ENCODE measurements at places on chromosomes 7 and 10.

DNA sequence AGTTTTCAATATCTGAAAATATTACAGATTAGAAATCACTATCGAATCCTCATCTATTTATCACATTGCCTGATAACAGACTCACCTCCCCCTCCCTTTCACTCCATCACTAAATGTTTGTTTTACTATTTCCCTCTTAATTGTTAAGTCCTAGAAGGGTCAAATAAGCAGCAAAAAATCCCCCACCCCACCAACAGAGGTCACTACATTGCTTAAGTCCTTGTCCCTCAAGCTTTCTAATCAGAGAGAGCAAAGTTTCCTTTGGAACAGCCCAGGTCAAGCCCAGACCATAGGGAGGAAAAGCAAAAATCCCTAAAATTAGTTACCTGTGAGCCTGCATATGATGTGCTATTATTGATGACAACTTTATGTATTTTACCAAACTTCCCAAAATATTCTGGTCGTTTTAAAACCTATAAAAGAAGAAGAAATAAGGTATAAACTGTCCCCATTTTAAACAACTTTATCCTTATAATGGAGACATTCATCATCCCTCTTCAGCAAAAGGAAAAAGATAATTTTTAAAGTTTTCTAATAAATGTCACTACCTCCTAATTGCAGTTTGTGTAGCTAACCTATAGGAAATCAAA lies 95.0 kb downstream of the CNOT4 start:
- DNase-seq = no peak

GRCh38 chr7:27083646-27084045 lies 12.2 kb downstream of the HOXA1 start:
- peak; percentile 18 for DNase-seq

DNA sequence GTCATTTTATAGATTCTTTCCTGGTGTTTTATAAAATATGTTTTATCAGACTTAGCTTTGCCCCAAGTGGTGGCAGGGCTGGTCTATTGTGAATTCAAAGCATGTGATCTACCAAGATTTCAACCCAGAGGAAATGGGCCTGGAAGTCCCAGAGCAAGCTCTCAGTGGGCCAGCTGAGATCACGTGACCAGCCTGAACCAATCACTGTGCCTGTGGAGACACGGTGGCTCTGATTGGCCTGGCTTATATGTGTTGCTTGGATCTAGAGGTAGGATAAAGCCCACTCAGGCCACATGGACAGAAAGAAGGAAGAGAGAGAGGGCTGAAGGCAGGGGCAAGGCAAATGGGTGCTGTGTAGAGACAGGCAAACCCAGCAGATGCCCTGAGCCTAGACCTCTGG lies 65.5 kb upstream of the GATA3 start:
- no peak for DNase-seq

DNA sequence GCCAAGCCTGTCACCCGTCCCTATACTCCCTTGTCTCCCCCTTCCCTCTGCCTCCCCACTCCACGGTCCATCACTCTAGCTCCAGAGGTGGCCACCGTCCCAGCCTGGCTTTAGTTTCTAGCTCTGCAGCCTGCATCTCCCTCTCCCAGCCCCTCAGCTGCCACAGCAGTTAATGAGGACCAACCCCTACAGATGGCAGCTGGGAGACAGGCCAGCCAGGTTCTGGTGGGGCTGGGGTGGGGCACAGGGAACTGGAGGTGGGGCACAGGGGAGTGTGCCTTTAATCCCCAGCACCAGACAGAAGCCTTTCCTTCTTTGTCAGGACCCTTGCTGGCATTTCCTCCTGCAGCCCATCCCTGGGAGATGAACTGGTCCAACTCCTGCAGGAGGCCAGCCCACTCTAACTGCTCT lies 21.1 kb downstream of the UNC5B start:
- no peak for DNase-seq

DNA sequence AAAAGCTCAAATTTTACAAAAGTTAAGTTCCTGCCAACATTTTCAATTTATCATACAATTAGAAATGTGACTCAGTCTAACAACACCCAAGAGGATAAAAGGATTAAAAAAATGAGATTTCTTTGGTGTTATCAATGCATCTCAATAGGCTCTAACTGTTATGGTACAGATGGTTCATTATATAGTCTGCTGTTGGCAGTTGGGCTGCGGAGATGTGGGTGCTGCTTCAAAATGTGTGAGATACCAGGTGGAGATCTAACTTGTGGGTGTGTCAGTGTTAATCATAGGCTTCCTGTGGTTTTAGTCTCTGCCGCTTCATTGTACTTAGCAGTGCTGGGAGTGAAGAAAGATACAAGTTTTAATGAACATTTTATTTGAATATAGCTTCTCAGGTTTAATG lies 231.2 kb downstream of the EXOC4 start:
- no peak for DNase-seq

- no peak for DNase-seq
Measured at GRCh38 chr10:77529050-77529576, 108.5 kb downstream of the KCNMA1 start.

GRCh38 chr7:44279286-44279685 lies 46.1 kb downstream of the CAMK2B start:
- no peak for DNase-seq

DNA sequence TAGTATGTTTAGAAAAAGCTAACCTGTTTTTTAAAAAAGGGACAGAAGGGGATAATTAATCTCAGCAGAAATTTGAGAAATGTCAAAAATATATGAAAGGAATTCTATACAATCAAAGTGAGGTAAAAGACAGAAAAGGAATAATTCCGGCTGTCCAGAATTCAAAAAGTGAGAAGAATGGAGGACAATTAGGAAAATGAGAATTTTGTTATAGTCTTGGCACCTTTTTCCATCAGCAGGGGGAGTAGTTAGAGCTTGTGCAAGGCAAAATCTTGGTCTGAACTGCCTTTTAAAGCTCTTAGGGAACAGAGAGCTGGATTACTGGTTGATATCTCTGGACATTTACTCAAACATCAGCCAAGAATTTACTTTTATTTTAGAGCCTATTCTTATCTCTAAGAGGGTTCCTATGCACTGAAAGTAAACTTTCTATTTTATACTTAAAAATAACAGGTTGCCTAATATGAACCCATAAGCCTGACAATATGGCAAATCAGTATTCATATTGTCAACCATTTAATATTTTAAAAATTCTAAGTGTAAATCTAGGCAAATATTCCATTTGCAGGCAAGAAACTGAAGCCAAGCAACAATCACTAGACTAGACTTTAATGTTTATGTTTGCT lies 185.6 kb downstream of the ANK3 start:
- no peak for DNase-seq

- DNase-seq = no peak
Measured at GRCh38 chr10:30282221-30282620, 66.9 kb downstream of the MTPAP start.

DNA sequence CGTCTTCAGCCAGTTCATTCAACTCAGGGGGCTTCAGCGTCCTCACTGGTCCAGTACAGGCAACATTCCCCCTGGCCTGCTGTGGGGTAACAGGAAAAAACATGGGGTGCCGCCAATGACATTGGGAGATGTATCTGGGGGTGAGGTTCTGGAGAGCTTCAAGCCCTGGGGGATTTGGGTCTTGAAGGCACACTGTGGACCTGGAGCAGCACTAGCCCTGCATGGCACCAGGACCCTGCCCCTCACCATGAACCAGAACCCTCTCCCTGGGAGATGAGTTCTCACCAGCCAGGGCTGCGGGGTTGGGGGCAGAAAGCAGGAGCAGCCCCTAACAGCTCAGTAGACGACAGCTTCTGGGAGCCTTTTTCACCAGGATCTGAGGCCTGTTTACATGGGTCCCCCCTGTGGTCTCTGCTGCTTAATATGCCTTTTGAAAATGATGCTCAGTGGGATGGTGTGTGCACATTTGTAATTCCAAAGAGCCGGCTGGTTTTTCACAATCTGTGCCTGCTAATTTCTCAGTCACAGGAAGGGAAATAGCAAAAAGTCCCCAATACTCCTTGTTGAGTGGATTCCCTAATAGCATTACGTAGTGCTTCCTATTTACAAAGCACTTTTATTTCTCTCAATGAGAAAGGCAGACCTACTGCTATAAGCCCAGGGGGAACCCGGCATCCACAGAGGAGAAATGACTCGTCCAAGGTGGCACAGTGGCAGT lies 509.5 kb downstream of the RPS24 start:
- DNase-seq = no peak

DNA sequence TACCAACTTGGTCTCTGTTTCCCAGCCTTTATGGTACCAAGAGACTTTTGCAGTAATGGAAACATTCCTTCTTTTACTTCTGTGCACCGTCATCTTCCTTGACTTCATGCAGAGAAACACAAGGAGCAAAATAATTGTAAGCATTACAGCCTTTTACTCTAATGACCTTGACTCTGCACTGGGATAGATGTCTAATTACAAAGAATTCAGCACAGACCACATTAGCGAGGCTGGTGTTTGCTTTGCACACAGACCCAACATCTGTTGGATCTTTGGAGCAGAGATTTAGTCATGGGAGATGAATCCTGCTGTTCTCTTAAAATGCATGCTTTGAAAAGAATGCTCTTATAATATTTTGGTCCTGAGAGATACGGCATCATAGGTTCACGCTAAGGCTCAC lies 261.6 kb downstream of the TWIST1 start:
- DNase-seq = no peak

GRCh38 chr10:75009426-75009825 lies 102.0 kb upstream of the SAMD8 start:
- no peak for DNase-seq

DNA sequence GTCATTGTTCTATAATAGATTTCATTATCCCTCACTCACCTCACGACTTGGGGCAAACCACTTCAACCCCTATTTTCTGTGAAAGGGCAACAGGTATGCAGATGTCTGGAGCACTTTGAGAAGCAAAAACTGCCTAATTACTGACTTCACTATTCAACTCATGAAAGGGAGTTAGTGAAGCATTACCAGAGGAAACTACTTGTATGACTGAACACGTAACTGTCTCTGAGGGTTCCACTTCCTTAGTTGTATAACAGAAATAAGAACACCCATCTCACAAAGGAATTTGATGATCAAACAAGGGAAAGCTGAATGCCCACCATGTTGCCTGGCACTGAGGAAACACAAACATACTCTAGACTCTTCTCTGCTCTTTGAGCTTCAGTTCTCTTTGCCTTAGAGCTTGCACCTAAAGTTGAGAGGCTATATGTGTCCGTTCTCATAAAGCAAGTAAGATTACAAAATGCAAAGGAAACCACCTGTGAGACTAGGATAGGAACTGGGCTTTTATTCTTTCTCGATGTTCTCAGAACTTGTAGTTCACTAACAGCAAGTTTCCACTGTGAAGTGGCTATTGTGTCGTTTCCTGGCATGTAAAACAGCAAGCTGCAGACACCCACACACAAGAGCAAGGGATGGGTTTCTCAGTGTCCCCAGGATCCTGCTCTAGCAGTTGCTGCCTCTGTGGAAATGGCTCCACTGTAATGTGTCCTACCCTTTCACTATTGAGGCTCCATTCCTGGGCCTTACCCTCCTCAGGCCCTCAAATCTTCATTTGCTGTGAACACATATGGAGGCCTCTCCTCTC lies 2.6 kb downstream of the TMEM243 start:
- no peak for DNase-seq

- no peak for DNase-seq
Measured at GRCh38 chr7:65230231-65230630, 143.4 kb upstream of the ZNF92 start.

DNA sequence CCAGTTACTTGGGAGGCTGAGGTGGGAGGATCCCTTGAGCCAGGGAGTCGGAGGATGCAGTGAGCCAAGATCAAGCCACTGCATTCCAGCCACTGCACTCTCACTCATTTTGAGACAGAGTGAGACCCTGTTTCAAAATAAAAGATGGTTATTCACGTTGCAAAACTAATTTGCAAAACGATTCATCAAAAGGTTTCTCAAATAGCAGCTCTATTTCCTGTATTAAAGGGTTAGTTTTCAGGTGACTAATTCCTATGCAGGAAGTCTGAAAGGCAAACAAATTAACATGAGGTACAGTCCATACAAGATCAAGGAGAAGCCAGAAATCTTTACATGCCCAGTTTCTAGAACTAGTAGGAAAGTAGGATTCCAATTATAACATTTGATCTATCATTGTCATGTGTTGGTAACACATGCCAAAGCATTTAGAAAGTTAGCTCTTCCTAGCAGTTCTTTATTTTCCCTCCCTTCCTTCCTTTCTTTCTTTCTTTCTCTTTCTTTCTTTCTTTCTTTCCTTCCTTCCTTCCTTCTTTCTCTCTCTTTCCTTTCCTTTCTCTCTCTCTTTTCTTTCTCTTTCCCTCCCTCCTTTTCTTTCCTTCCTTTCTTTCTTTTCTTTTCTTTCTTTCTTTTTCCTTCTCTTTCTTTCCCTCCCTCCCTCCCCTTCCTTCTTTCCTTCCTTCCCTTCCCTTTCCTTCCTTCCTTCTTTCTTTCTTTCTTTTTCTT lies 49.3 kb downstream of the DENND2A start:
- no peak for DNase-seq

- DNase-seq = no peak
Measured at GRCh38 chr7:1403638-1404459, 55.4 kb downstream of the MICALL2 start.

DNA sequence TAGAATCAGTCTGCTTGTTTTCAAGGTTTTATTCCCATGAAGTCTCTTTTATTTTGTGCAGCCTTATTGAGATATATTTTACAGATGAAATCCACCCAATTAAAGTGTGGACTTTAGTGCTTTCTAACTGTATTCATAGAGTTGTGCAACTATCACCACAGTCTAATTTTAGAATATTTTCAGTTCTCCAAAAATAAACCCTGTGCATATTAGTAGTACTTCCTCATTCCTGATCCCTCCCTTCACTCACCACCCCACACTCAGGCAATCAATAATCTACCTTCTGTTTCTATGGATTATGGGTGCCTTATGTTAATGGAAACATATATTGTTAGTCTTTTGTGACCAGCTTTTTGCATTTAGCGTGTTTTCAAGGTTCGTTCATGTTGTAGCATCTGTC lies 185.7 kb upstream of the TMEM72 start:
- no peak for DNase-seq

DNA sequence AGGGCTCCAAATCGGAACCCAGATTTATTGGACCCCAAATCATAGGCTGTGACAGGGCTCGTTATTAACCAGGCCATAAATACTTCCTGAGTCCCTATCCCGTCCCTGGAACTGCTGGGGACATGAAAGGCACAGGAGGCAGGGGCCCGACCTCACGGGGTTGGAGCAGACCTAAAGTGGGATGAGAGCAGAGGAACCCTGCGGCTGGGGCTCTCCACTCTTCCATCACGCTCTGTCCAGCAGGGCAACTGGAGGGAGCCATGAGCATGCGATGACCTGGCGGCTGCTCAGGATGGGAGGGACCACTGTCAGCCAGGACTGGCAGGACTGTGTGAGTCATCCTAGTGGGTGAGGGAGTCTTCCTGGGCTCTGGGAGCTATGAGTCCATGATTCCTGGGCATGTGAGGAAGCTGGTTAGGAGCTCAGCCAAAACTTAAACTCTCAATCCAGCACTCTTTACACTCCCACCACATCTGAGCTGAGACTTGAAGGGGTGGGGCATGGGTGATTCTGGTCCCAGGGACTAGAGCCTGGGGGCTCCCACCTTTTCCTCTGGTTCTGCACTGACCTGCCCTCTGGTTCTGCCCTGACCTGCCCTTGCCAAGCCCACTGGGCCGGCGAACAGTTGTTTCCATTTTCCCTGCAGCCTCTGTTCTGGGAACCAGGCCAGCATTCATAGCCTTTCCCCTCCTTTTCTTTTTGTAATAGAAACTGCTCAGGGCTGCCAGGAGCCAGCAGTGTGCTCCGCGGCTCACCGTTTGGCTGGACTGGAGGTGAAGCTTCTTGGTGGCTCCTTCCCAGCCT lies 47.1 kb downstream of the SYPL1 start:
- DNase-seq = no peak

GRCh38 chr7:142405122-142405765 lies 147.4 kb upstream of the PRSS58 start:
- DNase-seq = no peak

All from NCI-H187 treated with DMSO at 0.1 percent for 48 hours (cell line).